ENCODE measurements at places on chromosomes 6 and 20.

DNA sequence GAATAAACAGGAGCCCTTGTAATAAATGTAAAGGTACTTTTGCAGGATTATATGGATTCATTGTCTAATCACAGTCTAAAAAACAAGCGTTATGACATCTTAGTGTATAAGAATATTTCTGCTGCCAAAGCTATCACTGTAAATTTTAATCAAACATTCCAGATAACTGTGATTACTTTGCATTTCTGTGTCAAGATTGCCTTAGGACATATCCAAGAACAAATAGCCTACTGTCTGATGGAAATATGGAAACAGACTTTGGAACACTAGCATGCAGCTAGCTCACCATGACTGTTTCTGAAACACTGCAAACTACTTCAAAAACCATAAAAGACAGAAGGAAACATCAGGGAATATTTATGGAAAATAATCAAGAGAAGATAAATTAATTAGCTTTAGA lies 248.7 kb upstream of the ASCC3 start:
- no peak for DNase-seq

DNA sequence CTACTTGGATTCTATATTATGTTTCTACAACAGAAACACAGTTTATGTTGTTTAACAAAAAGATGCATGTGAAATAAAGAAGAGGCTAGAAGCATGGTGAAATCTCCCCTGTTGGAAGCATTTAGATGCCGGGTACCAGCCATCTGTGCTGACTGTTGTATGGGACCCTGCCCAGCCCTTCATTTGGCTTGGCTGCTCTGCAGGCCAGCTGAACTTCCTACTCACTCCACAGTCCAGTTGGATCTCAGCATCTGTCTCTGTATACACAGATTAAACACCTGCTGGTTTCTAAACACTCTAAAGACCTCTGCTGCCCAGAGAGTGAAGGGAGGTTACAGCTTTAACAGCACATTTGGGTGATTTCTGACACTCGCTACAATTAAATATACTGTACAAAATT lies 228.3 kb downstream of the SLC35F1 start:
- no peak for DNase-seq

- DNase-seq: no peak
Measured at GRCh38 chr6:149368065-149368464, 32.0 kb upstream of the SUMO4 start.

DNA sequence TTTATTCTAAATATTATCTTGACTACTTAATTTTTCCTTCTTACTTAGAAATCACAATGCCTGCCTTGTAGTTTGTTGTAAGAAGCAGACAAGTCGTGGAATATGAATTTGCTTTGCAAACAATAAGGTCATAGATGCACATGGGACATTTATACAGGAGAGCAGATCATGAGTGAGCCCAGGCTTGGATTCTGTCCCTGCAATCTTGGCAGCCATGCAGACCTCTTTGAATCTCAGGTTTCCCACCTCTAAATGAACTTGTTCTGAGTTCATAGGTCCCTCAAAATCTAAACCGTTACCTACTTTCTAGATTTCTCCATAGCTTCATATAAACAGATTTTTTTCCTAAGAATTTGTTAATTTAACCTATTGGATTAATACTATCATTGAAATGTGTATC lies 19.5 kb downstream of the KIAA0408 start:
- no peak for DNase-seq

- DNase-seq: no peak
Measured at GRCh38 chr6:25279748-25280343, 672 bp downstream of the CARMIL1 start.

GRCh38 chr20:35910254-35910653 lies 44.0 kb downstream of the SCAND1 start:
- no peak for DNase-seq

- no peak for DNase-seq
Measured at GRCh38 chr20:44073675-44074071, 113.3 kb downstream of the JPH2 start.

GRCh38 chr6:169026175-169026574 lies 227.5 kb downstream of the THBS2 start:
- DNase-seq: no peak
